Pancreas (tissue), 10 donors: ENCODE measurements at places on chromosomes 2 and 18.

GRCh38 chr18:69483574-69483973 lies 82.9 kb downstream of the DOK6 start:
- DNase-seq, result no peak

GRCh38 chr2:209501579-209501978 lies 77.7 kb downstream of the MAP2 start:
- no peak for DNase-seq

GRCh38 chr18:809985-810642 lies 1.9 kb downstream of the YES1 start:
- DNase-seq, result no peak

DNA sequence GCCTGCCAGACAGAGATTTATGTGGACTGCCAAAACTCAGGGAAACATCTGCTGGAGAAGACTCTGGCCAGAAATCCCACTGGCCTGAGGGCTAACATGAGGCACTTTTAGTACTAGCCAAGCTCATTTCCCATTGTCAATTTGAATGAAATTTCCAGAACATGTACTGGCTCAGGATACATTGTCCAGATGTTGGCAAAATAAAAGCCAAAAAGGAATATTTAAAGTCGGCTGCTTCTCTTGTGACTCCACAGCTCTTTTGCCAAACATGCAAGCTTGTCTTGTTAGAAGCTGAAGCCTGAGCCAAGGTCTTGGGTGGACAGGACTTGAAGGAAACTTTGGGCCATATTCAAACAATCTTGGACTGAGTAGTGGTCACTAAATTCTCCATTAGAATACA lies 215.5 kb downstream of the NCKAP5 start:
- no peak for DNase-seq

GRCh38 chr2:57965961-57966360 lies 80.6 kb upstream of the VRK2 start:
- no peak for DNase-seq

DNA sequence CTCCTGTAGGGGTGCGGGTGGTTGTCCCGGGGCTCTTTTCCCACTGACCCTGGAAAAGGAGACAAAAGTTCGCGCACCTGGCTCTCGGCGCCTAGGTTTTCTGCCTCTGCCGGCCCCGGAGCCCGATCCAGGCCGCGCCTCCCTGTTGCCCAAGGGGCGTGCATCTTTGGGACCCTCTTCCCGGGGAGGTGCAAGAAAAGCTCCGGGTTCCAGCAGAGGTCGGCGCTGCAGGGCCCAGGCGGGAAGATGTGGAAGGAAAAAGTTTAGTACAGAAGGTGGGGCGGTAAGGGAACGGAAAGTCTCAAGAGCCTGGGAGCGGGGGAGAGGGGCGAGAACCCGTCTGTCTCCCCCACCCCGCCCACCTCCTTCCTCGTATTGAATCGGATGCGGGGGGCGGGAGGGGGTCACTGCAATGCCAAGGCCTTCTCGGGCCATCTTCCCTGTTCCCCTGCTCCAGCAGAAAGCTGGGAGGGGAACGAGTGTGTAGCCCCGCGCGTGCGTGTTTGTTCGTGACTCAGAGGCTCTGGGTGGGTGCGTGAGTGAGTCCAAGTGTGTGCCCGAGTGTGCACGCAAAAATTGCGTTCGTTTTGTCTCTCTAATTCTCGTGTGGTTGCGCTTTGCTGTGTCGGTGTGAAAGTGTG lies 6.3 kb upstream of the EN1 start:
- DNase-seq, result no peak

GRCh38 chr18:62354151-62354550 lies 29.0 kb downstream of the TNFRSF11A start:
- peak; percentile 59 for DNase-seq

GRCh38 chr2:28683100-28683706 lies 68.4 kb upstream of the PPP1CB start:
- peak; percentile 76 for DNase-seq

DNA sequence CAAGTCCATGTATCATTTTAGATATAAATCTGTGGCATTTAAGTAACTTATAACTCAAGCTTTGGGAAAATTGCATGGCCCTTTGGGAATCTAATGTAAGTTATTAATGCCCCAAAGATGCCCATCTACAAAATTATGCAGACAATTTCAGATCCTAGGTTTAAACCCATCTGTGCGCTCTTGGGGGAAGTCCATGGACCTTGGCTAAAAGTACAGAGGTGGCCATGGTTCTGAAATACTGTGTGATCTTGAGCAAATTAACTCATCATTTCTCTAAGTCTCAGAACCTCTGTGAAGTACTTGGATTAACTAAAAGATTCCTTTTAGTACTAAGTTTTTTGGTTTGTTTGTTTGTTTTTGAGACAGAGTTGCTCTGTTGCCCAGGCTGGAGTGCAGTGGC lies 19.5 kb downstream of the INPP1 start:
- DNase-seq, result no peak

DNA sequence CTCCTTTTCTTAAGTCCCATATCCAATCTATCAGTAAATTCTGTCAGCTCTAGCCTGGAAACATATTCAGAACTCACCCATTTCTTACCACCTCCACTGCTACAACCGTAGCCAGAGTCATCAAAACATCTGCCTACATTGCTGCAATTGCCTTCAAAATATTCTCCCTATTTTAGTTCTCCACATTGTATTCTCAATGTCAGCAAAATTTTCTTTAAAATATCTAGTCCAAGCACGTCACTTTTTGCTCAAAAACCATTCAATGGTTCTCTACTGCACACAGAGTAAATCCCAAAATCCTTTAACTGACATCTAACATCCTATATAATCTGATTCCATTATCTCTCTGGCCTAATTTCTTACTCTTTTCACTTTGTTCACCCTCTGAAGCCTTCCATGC lies 68.5 kb upstream of the ERBB4 start:
- DNase-seq, result no peak

GRCh38 chr2:201007584-201007998 lies 44.1 kb upstream of the ORC2 start:
- DNase-seq, result no peak

GRCh38 chr18:9092665-9093064 lies 9.8 kb upstream of the NDUFV2 start:
- no peak for DNase-seq

DNA sequence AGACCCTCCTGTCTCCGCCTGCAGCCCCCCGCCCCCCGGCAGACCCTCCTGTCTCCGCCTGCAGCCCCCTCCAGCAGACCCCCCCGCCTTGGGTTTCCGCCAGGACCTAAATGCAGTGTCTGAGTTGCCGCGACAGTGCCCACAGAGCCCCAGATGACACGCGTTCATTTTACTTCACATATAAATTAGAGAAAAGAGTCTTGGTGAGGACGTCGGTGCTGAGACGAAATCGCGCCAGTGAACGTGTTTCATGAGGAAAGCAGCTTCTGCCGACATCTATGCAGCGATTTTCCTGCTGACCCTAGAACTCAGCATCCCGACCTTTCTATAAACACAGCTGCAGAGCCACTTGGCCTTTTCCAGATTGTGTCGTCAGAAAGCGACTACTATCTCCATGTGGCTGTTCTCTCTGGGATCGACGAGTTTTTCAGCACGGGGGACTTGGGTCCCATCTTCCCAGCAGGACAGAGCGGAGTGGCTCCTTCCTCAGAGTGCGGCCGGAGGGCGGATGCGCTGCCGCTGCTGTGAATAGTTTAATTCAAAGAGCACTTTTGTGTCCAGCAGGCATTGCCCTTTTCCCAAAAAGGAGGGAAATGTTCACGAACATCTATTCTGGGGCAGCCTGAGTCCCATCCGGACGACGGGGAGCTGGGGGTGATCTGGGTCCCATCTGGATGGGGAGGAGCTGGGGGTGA lies 136.7 kb downstream of the NFATC1 start:
- DNase-seq, result no peak

DNA sequence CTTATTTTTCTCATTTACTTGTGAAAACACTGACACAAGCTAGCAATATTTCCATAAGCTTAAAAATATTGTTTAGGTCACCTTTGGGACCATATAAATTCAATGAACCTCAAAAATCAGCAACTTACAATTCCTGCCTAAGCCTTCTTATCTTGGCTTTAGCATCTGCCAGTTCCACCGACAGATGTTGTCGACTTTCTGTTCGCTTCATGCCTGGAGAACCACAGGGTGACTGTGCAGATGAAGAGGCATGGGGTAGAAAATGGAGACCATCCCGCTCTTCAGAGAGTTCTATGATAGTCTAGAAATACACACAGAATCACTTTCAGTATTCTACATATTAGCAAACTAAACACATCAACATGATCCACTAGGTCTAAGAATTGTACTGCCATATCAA lies 64.2 kb downstream of the CCDC88A start:
- DNase-seq, result no peak

DNA sequence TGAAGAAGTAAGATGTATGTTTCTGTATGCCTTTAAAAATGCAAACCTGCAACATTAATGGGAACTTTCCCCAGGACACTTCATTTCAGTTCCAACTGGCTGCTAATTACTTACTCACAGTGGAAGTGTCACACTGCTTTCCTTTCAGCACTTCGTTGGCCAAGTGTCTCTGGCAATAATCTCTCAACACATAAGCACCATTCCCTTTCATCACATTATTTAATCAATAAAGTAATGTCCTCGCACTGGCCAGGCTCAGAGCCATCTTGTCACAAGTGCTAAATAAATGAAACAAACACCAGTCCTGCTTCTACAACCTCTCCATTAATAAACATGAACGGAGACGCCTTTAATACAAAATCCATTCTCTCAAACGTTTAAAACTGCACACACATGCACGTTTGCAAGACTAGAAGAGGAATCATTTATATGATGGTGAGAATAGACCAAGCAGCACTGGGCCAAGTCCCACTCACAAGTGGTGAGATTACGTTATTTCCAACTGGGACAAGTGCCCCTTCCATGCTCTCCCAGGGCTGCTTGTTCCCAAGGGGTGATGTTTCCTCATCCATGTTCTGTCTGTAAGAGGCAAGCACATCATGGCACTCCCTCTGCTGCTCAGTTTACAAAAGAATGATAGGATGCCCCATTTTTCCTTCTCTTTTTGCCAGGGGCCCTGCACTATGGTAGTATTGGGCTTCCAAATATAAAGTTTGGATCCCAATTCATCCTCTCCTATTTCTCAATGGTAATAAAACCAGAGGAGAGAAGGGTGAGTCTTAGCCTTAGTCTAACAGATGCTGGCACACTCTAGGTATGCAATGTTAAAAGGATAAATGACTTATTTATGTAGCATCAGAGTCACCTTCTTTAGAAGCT lies 56.8 kb upstream of the ETAA1 start:
- DNase-seq, result no peak
